ENCODE measurements at places on chromosomes 5 and 9.

DNA sequence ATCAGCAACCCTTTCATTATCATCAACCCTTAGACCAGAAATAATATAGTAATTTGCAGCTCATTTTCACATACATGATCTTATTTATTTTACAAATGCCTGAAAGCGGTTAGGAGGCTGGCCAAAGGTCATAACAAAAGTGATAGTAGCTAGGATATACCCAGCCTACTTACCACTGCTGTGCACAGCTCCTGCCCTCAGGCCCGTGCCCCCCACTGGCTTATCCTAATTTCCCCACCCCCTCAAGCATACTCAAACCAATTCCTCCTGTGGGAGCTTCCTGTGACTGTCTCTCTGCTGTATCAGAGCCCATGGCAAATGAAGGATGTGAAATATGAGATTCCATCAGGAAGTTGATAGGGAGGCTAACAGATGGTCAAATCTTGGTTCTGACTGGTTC, 14.8 kb downstream of the FAM219A start:
- no peak for DNase-seq

DNA sequence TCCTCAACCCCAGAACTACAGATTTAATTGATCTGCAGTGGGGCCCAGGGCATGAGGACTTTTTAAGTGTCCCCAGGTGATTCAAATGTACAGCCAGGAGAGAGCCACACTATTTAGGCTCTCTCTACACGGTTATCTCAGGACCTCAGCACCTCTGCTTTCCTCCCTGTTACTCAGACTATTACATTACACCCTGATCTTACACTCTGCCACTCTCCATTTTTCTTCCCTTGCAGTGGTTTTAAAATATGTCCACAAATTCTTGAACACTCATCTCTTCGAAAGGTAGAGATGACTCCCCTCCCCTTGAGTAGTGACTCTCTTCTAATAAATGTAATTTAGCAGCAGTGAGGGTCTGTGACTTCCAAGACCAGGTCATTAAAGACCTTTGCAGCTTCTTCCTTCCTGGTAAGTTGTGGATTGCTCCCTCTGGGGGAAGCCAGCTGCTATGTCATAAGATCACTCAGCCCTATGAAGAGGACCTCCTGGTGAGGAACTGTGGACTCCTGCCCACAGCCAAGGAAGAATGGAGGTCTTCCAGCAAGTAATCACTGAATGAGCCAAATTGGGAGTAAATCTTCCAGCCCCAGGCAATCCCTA, 87.5 kb upstream of the SSBP2 start:
- DNase-seq = no peak

GRCh38 chr9:21252721-21253547, 13.1 kb upstream of the IFNA14 start:
- DNase-seq = no peak

- DNase-seq = no peak
Observed at GRCh38 chr9:113480612-113481011, 17.1 kb downstream of the RGS3 start.

Measured in stimulated activated CD8-positive, alpha-beta memory T cell treated with anti-CD3 and anti-CD28 coated beads, Interleukin-12 subunit alpha, Interleukin-12 subunit beta, amount 100 ng/mL, for 4 hours (primary cell).